Amniotic stem cell (primary cell): ENCODE measurements at places on chromosomes 7 and 10.

DNA sequence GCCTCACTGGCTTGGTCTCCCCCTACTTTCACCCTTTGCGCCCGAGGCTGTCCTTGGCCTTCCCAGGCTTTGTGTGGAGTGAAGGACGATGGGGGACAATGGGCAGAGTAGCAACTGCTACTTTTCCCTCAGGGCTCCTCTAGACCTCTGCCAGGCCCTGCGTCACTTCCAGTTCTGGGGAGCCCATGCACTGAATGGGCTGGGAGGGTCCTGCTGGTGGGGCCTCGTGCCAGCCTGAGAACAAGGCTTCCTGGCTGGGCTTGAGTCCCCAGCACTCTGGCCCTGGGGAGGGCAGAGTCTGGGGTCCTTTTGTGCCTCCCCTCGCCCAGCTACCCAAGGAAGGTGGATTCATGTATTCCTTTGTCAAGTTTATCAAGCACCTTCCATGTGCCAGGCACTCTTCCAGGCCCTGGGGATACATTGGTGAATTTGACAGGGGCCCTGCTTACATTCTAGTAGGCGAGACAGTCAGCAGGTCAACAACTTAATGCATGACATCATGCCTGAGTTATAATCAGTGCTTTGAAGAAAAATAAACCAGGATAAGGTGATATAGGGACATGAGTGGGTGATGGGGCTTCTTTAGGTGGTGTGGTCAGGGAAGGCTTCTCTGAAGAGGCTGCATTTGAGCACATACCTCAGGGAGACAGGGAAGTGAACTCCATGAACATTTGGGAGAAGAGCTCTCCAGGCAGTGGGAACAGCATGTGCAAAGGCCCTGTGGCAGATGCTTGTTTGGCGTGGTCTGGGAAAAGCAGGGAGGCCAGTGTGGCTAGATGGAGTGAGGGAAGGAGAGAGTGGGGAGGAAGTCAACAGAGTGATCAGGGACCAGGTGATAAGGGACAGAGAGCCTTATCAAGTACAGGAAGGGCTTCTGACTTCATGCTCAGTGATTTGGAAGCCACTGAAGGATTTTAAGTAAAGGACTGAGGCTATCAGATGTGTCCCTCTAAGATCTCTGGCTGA is 14.1 kb downstream of the ZMIZ1 start:
- no peak for DNase-seq

- DNase-seq: no peak
Observed at GRCh38 chr10:42969147-42969546, 107.7 kb upstream of the RET start.

DNA sequence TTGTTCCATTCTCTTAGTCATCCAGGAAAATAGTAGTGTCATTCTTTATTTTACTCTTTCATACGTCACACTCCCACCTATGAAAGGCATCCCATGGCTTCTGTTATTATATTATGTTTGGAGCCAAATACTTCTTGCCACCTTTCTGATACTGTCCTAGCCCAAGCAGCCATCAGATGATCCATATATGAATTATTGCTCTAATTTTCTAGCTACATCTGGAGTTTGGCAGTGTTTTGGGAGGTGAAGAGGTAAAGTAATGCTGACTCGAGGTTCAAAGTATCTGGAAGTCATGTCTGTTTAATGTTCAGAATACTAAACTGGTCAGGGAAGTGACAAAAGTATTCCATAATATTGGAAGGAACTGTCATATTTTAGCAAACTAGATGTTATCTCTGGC is 362.5 kb downstream of the GPR37 start:
- DNase-seq: no peak

- DNase-seq: no peak
Observed at GRCh38 chr7:21159506-21159905, 268.4 kb upstream of the SP4 start.

DNA sequence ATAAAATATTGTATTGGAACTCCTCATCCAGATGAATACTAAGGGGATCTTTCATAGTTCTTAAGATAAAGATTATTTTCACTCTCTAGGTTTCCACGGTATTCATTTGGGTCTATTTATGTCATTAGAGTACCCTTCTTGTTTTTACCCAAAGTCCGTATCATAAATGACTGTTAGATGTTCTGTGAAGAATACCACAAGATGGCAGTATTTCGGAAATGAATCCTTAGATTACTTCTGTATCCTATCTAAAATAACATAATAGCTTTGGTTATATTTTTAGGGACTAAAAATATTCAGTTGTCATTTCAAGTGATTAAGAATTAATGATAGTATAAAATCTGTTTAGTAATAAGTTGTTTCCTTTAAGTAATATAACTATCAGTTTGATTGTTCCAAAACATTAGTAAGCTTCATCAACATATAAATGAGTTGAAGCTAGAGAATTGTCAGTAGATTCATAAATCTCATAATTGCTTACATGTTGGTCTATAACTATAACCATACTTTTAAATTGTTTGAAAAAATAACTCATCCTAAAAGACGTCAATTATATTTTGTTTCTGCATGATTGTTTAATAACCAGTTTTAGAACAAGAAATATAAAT is 337.5 kb upstream of the KCND2 start:
- DNase-seq: peak; percentile 21

DNA sequence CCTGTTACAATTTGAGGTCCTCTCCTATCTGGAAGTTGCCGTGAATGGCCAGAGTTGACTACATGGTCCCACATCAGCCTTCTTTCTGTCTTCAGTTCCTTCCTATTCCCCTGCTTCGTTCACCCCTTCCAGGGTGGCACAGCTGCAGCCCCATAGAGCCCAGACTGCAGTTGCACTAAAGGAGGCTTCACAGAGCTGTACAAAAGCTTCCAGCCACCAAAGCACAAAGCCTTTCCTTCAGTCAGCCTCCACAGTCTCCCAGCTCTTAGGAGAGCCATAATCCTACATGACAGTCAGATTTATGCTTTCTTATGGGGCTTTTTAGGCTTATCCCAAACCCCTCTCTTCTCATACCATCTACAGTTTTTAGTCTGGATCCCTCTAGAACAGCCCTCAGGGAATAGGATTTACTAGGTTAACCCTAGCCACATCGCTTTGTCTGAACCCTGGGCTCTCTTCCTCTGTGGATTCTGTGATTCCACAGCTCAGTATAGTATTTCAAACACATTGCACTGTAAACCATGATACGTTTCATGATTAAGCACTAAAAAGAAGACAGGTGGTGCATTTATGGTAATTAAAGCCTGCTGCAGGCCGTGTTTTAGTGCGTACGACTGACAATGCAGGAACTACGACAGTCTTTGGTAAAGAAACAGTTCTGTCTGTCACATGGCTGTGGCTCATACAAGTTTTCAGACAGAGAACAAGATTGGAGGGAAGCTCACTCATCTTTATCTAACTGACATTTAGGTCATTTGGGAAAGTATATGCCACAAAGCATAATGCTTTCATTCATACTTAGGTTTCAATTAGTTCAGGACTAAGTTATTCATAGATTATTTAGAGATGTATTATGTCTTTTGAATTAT is 208.3 kb upstream of the KMT2E start:
- DNase-seq: no peak

- DNase-seq: no peak
Observed at GRCh38 chr7:36029853-36030515, 123.1 kb upstream of the EEPD1 start.

DNA sequence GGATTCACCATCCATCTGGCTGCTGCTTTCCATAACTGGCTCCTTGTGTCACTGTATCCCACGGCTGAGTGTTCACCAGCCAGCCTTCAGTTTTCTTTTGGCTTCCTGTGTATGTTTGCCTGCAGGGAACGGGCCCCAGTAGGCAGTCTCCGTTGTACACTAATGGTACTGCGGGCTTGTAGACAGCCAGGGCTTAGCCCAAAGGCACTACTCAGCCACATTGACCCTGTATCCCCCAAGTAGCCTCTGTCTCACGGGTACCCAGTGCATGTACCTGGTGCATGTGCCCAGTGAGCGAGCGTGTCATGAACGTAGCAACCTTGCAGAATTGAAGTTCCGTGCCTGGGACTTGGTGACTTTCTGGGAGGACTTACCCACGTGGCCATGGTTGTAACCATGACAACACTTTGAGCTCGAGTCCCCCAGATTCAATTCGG is 6.1 kb downstream of the PFKFB3 start:
- no peak for DNase-seq

- DNase-seq: no peak
Observed at GRCh38 chr10:102644066-102644645, at the start of gene TRIM8. TSS of gene TRIM8 (plus strand) at chr10:102644479. CDS start at chr10:102644618, 139 bp downstream.

DNA sequence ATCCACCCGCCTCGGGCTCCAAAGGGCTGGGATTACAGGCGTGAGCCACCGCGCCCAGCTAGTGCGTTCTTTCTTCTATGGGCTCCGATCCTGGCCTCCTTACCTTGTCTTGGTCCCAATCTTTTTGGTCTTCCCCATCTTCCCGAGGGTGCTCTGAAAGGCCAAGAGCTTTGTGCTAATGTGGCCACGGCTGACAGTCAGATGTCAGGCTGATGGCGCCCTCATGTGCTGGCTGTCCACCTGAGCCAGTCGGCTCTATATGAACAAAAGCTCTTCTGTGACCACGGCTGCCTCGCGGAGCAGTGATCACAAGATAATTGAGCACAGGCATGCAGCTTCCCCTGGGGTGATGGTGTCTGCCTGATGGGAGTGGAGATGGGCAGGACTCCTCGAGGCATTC is 11.0 kb upstream of the AHCYL2 start:
- no peak for DNase-seq

- no peak for DNase-seq
Observed at GRCh38 chr7:31190906-31191305, 138.8 kb downstream of the ADCYAP1R1 start.

DNA sequence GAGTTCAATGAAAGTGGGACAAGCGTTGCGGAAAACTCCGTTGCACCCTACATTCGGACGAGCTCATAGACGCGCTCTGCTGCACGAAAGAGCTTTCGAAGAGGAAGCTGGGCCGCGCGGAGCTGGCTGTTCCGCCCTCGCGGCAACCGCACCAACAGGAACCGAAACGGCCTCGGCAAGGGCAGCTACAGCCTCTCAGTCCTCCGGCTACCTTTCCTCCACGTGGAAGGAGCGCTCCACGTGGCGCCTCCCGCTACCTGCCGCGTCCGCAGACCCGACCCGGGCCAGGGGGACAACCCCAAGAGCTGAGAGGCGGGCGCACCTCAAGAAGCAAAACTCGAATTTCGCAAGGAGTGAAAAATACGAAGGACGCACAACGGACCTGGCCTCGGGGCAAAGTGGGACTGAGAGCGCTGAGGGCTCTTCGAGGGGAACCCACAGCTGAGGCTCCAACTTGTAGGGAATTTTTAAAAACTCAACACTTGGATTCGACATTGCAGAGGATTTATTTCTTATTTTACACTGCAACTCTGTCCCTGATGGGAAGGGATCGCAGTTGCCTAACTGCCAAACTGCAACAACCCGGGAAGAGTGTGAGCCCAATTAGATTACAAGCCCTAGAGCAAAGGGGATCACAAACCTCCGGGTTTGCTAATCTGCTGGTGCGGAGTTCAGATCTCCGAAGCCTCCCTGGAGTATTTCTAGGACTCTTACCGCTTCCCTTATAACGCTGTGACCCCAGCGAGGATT is 1.4 kb downstream of the HPSE2 start:
- DNase-seq: no peak

DNA sequence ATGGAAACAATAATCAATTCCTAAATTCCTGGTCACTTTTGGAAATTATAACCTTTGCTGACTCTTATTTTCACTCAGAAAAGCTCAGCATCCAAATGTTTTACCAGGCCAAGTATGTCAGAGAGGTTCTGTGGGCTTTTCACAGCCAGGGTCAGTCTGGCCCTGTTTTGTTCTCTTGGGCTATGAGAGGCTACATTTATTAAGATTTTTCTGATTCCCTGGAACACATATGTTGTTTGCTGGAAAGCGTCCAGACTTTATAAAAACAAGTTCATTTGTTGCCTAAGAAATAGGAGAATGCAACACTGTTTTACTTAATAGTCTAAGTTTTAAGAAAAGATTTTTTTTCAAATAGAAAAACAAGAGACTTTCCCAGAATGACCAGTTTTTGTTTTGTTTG is 238.4 kb upstream of the PLXDC2 start:
- DNase-seq: no peak

DNA sequence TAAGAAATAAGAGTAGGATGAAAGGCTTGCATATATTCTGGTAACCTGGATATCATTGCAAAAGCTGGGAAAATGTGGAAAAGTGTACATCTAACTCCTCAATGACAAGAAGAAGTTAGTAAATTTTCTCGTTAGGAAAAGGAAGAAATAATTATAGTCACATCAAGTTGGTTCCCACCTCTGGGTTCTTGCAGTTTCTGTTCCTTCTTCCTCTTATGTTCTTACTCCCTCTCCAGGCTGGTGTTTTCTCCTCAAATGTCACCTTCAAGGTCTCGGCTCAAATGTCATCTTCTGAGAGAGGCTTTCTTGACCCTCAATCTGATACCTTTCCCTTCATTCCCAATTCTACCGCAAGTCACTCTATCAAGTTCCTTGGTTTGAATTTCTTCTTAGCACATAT is 64.4 kb downstream of the ENTPD1 start:
- DNase-seq: no peak

DNA sequence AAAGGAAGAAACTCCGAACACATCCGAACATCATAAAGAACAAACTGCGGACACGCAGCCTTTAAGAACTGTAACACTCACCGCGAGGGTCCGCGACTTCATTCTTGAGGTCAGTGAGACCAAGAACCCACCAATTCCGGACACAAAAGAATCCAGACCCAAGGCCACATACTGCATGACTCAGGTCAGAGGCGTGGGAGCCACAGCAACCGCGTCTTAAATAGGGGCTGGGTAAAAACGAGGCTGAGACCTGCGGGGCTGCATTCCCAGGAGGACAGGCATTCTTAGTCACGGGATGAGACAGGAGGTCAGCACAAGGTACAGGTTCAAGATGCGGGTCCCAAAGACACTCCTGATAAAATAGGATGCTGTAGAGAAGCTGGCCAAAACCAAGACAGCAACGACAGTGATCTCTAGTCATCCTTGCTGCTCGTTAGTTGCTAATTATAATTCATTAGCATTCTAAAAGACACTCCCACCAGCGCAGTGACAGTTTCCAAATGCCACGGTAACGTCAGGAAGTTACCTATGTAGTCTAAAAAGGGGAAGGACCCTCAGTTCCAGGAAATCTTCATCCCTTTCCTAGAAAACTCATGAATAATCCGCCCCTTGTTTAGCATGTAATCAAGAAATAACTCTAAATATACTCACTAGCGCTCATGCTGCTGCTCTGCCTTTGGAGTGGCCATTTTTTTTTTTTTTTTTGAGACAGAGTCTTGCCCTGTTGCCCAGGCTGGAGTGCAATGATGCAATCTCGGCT is 19.3 kb downstream of the AP5Z1 start:
- no peak for DNase-seq

- no peak for DNase-seq
Observed at GRCh38 chr10:115996031-115996430, 277.0 kb downstream of the GFRA1 start.

GRCh38 chr7:53095731-53096501 is 60.5 kb downstream of the POM121L12 start:
- DNase-seq: no peak

DNA sequence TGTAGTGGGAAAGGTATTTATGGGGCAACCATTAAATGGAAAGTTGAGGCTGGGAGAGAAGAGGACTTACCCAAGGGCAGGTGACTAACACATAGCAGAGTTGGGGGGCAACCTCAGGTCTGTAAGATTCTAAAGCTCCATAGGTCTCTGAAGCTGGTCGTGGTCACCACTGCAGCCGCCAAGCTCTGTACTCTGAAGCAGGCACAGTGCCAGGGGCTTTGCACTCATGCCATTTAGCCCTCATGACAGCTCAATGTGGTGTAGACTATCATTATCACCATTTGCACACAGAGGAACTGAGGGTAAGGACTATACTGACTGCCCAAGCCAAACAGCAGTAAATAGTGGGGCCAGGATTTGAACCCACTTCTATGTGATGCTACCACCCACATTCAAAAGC is 32.5 kb upstream of the TMEM273 start:
- no peak for DNase-seq

GRCh38 chr7:1883031-1883761 is 213.1 kb downstream of the ELFN1 start:
- DNase-seq: peak; percentile 42
